ENCODE measurements at places on chromosomes 1 and 21.

GRCh38 chr1:64514197-64514765, 44.4 kb downstream of the CACHD1 start:
- peak; percentile 92 for DNase-seq

DNA sequence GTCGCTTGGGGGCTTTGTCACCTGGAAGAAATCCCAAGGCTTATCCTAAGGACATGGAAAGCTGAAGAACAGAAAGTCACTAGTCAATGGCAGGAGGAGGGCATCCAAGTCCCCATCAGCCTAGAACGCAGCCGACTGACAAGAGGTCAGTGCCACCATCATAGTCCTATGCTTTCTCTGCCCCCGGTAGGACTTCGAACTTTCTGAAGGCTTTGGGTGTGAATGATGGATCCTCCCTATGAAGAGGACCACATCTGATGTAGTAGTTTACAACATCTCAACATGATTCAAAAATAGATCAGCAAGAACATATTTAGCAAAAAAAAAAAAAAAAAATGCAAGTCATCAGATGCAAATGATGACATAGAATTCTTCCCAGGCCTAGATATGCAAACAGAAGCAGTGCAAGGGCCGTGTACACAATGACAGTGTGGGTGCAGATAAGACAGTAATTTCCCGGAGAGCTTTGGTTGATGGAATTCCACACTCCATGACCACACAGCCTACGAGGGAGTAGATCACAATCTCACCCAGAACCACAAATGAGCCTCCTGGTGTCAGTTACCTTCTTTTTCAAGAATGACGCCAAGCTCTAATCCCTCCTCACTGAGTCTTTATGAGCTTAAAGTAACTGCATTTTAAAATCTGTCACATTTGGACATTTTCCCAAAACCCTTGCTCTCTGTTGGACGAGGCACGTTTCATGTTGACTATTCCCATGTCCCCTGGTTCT, 88.2 kb downstream of the PSMG1 start:
- peak; percentile 96 for DNase-seq

GRCh38 chr1:55526716-55527115, 311.6 kb upstream of the USP24 start:
- DNase-seq, result no peak

GRCh38 chr1:110607536-110608230, 1.5 kb upstream of the KCNA2 start:
- no peak for DNase-seq

Measured in astrocyte (in vitro differentiated cells and primary cell).